ENCODE measurements at places on chromosomes 5 and 9. TPM values are rescaled to one million over a fixed set of nuclear protein-coding genes. Genes with fewer than 3 reads are reported as not detected.

- no peak for DNase-seq
- no peaks in the 10 kb centered on the region for H3K36me3 ChIP-seq
- H3K27ac ChIP-seq: no peak overlapping the region
- H3K27me3 ChIP-seq: no peaks in the 10 kb centered on the region
- no peak overlapping the region for H3K4me3 ChIP-seq
These were observed 1812.0 kb upstream of the CDH9 start for GRCh38 chr5:28850320-28850921.

- peaks cover 69% of the 10 kb centered on the region for H3K27me3 ChIP-seq
- H3K4me1 ChIP-seq: peaks cover 2% of the 10 kb centered on the region
- DNase-seq: no peak
- peaks cover 4% of the 10 kb centered on the region for H3K36me3 ChIP-seq
- no peak overlapping the region for H3K4me3 ChIP-seq
These were observed 127.2 kb downstream of the MRPL36 start for GRCh38 chr5:1672396-1672795.

DNA sequence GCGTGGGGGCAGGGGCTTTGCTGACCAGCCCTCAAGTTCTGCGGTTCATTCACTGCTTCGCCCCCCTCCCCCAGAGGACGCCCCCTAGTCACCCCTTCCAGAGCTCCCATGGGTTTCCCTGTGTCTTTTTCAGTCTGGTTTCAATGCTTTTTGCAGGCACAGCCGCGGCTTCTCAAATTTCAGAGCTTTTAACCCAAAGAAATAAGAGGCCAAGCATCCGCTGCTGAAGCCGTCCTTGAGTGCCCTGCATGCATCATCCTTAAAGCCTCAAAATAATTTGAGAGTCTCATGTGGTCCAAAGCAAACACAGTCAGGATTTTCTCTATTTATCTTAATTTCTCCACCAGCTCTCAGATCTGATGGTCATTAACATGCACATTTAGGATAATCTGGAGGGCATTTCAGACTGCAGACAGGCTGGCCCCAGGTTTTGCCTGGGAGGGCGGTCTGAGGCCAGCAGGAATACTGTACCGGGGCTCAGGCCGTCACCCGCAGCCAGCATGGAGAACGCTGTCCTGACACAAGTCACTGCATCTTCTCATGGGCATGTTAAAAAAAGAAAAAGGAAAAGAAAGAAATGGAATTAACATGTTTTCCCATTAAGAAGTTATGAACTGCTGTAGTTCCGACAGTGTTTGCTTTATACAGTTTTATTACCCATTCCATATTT lies 420.8 kb upstream of the IRX4 start:
- no peaks in the 10 kb centered on the region for H3K36me3 ChIP-seq
- no peaks in the 10 kb centered on the region for H3K4me1 ChIP-seq
- H3K27ac ChIP-seq: no peak overlapping the region
- no peak for DNase-seq

- H3K27ac ChIP-seq: no peak overlapping the region
- H3K4me3 ChIP-seq: no peak overlapping the region
- H3K4me1 ChIP-seq: no peaks in the 10 kb centered on the region
- H3K27me3 ChIP-seq: peaks cover 5% of the 10 kb centered on the region
These were observed 14.9 kb downstream of the FAM163B start for GRCh38 chr9:133594310-133594709.

DNA sequence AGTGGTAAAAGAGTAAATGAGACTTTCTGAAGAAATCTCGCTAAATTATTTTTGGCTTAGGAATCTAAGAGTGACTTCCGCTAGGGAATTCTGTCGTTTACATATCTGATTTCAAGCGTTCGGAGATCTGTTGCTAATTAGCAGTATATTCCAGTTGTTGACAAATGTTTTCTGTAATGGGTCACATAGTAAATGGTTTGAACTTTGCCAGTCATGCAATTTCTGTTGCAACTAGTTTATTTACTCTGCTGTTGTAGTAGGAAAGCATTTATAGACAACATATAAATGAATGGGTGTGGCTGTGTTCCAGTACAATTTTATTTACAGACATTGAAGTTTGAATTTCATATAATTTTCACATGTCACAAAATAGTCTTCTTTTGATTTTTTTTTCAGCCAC lies 57.4 kb upstream of the JAK2 start:
- H3K36me3 ChIP-seq: peaks cover 2% of the 10 kb centered on the region
- peaks cover 7% of the 10 kb centered on the region for H3K4me1 ChIP-seq
- no peak overlapping the region for H3K4me3 ChIP-seq
- no peaks in the 10 kb centered on the region for H3K27me3 ChIP-seq

- H3K4me1 ChIP-seq: peaks cover 21% of the 10 kb centered on the region
- H3K36me3 ChIP-seq: no peaks in the 10 kb centered on the region
- H3K4me3 ChIP-seq: no peak overlapping the region
- no peaks in the 10 kb centered on the region for H3K27me3 ChIP-seq
These were observed 38.2 kb downstream of the CLINT1 start for GRCh38 chr5:157820593-157821252.

DNA sequence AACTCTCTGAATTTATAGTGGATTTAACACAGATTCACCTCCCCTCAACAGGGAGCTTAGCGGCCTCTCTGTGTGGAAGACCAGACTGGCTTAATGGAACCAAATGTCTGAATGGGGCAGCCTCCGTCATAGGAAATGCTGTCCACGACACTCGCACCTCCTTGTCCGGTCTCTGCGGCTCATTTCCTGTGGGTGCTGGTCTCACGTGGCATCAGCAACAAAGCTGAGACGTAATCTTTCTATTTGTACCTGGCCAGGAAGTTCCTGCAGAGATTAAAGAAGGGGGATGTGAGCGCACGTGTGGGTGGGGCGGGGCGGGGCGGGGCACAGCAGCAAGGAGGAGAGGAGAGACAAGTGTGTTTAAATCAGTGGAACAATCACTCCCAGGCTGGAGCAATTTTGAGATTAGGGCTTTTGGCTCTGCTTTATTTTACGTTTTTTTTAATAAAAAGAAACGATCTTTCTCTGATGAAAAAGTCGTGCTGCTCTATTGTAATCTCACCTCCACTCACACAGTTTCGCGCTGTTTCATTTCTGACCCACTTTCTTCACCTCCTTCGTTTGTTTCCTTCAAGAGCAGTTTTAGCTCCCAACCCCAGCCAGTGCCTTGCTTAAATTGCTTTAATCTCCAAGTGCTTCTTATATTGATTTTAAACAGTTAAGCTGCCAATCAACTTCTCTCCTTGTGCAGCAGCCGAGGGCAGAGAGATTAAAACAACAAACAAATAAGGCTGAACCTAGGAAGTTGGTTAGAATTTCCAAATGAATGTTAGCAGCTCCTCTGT lies 132.2 kb upstream of the ASTN2 start:
- H3K27me3 ChIP-seq: peaks cover 4% of the 10 kb centered on the region
- DNase-seq: no peak
- H3K4me1 ChIP-seq: peaks cover 3% of the 10 kb centered on the region
- no peak overlapping the region for H3K27ac ChIP-seq

GRCh38 chr5:43227655-43228054 lies 35.6 kb downstream of the NIM1K start:
- DNase-seq: no peak
- H3K36me3 ChIP-seq: no peaks in the 10 kb centered on the region
- H3K27ac ChIP-seq: no peak overlapping the region

DNA sequence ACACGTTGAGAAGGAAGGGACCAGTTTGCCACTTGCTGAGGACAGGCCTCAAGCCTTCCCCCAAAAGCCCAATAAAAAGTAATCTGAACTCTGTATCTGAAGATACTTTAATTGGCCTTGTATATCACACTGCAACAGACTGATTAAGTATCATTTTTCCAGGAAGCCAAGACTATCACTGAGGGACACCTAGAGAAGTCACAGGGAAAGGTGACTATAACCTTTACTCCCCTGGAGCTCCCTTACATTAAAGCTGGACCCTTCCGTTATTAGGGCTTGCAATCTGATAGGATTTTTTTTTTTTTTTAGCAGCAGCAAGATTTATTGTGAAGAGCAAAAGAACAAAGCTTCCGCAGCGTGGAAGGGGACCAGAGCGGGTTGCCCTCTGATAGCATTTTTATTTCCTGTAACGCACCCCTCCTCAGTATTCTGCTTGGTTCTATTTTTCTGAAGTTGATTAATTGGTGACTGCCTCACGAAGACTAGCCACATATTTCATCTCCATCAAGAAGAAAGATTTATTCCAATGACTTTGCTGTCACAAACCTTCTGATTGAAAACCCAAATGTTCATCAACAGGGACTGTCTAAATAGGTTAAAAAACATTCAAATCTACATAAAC lies 2.7 kb downstream of the CDC14B start:
- no peak for DNase-seq
- H3K36me3 ChIP-seq: no peaks in the 10 kb centered on the region
- no peak overlapping the region for H3K27ac ChIP-seq
- peak overlapping the region; percentile 62 for H3K4me3 ChIP-seq
- H3K27me3 ChIP-seq: peaks cover 68% of the 10 kb centered on the region
- H3K4me1 ChIP-seq: peaks cover 3% of the 10 kb centered on the region

DNA sequence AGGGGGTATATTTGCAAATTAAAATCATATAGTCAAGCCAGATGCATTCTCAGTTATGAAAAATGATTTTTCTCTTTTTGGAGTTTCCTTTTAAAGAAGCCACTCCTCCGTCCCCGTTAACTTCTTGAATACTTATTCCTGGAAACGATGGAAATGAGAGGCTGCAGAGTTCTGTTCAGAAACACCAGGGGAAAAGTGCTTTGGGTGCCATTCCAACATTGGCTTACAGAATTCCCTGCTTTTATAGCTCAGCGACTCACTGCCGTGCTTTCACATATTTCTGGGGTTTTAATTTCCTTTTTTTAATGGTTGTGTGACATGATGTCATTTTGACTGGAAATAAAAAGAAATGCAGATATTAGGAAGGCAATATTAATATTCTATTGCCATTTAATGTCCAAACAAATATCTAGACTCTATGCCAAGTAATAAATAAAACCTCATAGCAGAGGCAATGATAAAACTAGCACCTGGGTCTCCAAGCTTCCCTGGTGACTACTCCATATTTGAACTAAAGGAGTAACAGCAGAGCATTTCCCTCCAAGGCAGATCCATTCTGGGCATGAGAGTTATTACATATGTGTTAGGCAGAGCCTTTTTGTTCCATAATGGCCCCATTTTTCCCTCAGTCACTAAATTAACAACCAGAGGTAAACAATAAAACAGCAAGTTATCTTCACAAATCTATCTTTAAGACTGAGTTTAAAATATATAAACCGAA lies 363.4 kb downstream of the EBF1 start:
- DNase-seq: no peak
- H3K27ac ChIP-seq: no peak overlapping the region
- H3K4me3 ChIP-seq: no peak overlapping the region
- no peaks in the 10 kb centered on the region for H3K4me1 ChIP-seq
- no peaks in the 10 kb centered on the region for H3K36me3 ChIP-seq

GRCh38 chr9:87108661-87109060 lies 161.4 kb upstream of the GAS1 start:
- H3K4me1 ChIP-seq: no peaks in the 10 kb centered on the region
- H3K36me3 ChIP-seq: no peaks in the 10 kb centered on the region
- DNase-seq: no peak
- no peak overlapping the region for H3K27ac ChIP-seq
- no peak overlapping the region for H3K4me3 ChIP-seq
- H3K27me3 ChIP-seq: peaks cover 17% of the 10 kb centered on the region

- DNase-seq: no peak
- peaks cover 35% of the 10 kb centered on the region for H3K4me1 ChIP-seq
- H3K4me3 ChIP-seq: peak overlapping the region; percentile 52
- H3K36me3 ChIP-seq: peaks cover 3% of the 10 kb centered on the region
- H3K27ac ChIP-seq: peak overlapping the region; percentile 97
- no peaks in the 10 kb centered on the region for H3K27me3 ChIP-seq
These were observed 83.3 kb downstream of the PRRT1B start for GRCh38 chr9:131628459-131629225.

GRCh38 chr5:4541334-4541733 lies 598.8 kb upstream of the ADAMTS16 start:
- H3K36me3 ChIP-seq: no peaks in the 10 kb centered on the region
- no peaks in the 10 kb centered on the region for H3K27me3 ChIP-seq
- H3K27ac ChIP-seq: no peak overlapping the region
- no peaks in the 10 kb centered on the region for H3K4me1 ChIP-seq
- DNase-seq: no peak

DNA sequence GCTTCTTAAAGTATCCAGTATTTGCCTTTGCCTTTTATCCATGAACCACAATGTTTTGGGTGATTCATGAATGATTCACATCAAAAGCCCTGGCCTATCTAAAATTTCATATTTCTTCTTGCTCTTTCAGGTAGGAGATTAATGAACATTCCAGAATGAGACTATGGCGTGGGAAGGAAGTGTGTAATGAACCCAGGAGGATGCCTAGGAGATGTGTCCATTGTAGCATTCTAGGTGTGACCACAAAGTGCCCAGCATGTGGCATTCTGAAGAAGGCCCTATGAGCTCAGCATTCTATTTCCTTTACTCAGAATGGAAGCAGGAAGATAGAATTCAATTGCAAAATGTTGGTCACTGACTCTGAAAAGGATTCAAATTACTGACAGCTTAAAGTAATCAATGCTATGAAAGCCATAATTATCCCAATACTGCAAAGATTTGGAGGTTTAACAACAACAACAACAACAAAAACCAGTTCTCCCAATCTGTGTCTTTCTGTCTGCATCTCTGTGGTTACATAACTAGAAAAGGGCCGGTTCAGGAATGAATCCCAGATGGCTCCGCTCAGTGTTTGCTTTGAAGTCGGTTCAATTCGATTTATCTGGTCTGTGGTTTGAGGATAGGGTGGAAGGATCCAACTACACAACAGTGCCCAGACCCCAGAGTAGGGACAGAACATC lies 126.7 kb downstream of the FOXD1 start:
- peaks cover 2% of the 10 kb centered on the region for H3K36me3 ChIP-seq
- no peaks in the 10 kb centered on the region for H3K4me1 ChIP-seq
- peak overlapping the region; percentile 8 for H3K4me3 ChIP-seq

GRCh38 chr5:136012041-136012804 lies 16.6 kb upstream of the TGFBI start:
- H3K27me3 ChIP-seq: peaks cover 33% of the 10 kb centered on the region
- peaks cover 12% of the 10 kb centered on the region for H3K4me1 ChIP-seq
- no peak for DNase-seq
- H3K4me3 ChIP-seq: no peak overlapping the region
- H3K27ac ChIP-seq: no peak overlapping the region

The AGPAT2 gene
- 8.5 TPM for total RNA-seq

The GHR gene
- total RNA-seq: not detected

The PRSS3 gene
- not detected for total RNA-seq

The OGN gene
- 0.52 TPM for total RNA-seq

The SCGB3A2 gene
- not detected for total RNA-seq

The ERBIN gene
- total RNA-seq: 96.2 TPM

The SPATA31D4 gene
- not detected for total RNA-seq

The SNCAIP gene
- total RNA-seq: not detected

Measured in T-helper 17 cell (primary cell).